DMS79 treated with DMSO at 0.1 percent for 48 hours (cell line): ENCODE measurements at places on chromosomes 5 and 9.

- DNase-seq: no peak
Measured at GRCh38 chr9:135531096-135531495, 9.9 kb downstream of the LCN1 start.

DNA sequence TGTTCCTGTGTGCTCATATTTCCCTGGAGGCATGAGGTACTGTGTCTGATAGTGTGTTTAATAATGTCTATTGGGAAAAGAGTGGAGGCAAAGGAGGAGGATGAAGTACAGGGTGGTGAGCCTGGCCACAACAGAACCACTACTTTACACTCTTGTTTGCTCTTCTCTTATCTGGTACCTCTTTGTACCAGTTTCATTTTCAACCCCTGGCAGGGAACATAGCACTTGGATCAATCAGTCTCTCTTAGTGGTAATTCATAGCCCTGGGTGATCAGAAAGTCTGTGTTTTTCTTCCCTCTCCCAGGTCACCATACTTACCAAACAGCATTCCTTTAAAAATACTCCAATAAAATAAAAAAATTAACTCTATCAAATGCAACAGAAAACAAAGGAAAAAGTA is 105.4 kb downstream of the DMRT2 start:
- DNase-seq: no peak

GRCh38 chr5:180975338-180975737 is 13.3 kb upstream of the BTNL3 start:
- no peak for DNase-seq

GRCh38 chr9:107942291-107942690 is 452.7 kb upstream of the KLF4 start:
- DNase-seq: no peak

DNA sequence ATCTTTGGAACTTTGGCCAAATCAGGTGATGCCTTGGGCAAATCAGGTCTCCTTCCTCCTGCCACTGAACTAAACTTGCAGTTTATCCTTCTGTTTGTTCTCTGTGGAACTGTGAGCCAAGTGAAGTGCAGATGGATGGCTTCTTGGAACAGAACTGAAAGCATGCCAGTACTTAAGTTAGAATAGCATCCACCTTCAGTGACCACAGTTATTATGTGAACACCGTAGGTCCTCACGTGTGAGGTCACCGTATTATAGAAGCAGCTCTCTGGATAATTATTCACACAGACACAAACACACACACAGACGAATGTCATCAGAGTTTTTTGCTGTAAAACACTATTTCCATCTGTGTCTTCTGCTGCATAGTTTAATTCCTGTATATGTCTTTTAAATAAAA is 162.6 kb downstream of the EFNA5 start:
- no peak for DNase-seq

DNA sequence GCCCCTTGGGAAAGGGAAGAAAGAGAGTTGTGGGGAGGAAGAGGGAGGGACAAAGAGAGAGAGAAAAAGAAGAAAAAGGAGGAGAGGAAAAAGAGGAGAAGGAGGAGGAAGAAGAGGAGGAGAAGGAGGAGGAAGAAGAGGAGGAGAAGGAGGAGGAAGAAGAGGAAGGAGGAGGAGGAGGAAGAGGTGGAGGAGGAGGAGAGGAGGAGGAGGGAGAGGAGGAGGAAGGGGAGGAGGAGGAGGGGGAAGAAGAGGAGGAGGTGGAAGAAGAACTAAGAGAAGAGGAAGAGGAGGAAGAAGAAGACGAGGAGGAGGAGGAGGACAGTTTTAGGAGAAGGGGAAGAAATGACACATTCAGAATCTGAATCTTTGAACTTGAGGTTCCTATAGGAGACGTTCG is 7.4 kb downstream of the SLC36A2 start:
- no peak for DNase-seq

GRCh38 chr5:148828511-148829247 is 2.3 kb downstream of the ADRB2 start:
- no peak for DNase-seq

GRCh38 chr9:19284729-19285128 is 54.2 kb downstream of the DENND4C start:
- DNase-seq: no peak

DNA sequence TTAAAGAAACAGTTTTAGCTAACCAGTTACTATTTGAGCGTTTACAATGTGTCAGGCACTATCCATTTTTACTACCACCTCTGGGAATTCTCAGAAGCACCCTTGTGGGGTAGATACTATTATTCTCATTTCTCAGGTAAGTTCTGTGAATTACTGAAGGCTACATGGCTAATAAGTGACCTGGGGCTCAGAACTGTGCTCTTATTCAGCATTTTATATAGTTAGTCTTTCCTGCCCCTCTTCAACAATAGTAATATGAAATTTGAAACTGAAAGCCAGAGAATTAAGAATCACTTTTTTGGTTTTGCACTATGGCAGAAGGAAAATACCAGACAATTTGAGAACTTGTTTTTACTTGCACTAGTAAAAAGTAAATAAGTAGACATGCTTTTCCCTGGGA is 11.8 kb downstream of the ELL2 start:
- DNase-seq: no peak

GRCh38 chr5:172463031-172463430 is 8.7 kb upstream of the SH3PXD2B start:
- DNase-seq: no peak

- no peak for DNase-seq
Measured at GRCh38 chr5:128534726-128535125, 3.3 kb downstream of the FBN2 start.

GRCh38 chr5:78001197-78001596 is 225.1 kb upstream of the TBCA start:
- DNase-seq: no peak
